ENCODE measurements at places on chromosomes 2 and 18.

- no peak for DNase-seq
These were observed 122.3 kb downstream of the HAUS1 start for GRCh38 chr18:46226461-46226860.

DNA sequence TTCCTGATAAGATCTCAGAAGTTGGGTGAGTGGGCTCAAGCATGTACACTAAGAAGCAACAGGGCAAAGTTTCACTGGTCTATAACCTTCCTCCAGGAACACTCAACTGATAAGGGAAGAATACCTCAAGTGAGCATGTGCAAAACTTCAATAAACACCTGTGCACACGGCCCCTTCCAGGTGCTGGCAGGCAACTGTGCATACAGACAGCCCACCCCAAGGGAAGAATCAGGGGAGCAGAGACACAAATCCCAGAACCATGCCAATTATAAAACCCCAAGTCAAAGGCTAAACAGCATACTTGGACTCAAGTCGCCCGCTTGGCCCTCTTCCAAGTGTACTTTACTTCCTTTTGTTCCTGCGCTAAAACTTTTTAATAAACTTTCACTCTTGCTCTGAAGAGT, 85.9 kb upstream of the RTN4 start:
- DNase-seq = no peak

- no peak for DNase-seq
These were observed 29.4 kb upstream of the FN1 start for GRCh38 chr2:215465256-215465655.

- peak; percentile 55 for DNase-seq
These were observed 5.3 kb upstream of the ASAP2 start for GRCh38 chr2:9201185-9201891.

DNA sequence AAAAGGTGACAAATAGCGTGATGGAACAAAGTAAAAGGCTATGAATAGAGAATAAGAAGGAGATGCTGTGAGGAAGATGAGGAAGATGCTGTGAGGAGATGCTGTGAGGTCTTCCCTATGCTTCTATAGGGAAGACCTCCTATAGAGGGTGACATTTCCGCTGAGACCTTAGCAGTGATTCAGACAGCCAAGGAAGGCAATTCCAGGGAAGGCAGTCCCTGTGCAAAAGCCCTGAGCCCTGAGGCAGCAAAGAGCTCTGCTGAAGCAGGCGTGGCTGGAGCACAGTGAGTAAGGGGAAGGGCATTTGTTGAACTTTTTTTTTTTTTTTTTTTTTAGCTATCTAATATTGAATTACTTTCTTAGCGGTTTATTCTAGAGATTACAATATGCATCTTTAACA, 142.7 kb upstream of the FOSL2 start:
- peak; percentile 31 for DNase-seq

GRCh38 chr2:171553858-171554257, 31.6 kb downstream of the CYBRD1 start:
- no peak for DNase-seq

DNA sequence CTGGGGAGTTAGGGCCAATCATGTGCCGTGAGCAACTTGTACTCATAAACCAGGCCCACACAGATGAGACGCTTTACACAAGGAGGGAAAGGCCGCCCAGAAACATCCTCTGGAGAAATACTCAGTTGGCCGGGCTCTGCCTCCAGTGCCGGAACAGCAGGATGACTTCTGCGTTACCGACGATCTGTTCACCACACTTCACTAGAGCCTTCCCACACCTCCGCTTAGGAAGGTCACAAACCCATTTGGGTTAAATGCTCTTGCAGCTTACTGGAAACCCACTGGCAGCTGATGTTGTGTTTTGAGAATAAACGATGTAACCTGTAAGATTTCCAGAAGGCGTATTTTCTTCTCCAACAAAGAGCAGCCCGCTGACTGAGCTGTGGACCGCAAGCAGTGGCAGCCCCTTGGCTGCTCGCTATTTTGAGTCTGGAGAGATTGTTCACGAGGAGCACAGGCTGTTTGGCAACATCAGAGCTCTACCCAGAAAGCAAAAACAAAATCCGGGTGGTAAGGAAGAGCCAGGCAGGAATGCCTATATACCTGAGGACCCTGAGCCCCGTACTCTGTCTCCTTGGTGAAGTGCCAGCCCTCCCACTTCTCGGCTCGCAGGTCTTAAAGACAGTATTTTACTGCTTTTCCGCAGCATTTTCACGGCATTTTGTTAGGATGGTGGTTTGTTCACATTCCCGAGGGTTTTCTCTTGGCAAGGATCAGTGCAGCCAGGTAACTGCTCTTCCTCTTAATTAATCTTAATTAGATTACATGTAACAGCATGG, 44.0 kb downstream of the COLEC12 start:
- no peak for DNase-seq

DNA sequence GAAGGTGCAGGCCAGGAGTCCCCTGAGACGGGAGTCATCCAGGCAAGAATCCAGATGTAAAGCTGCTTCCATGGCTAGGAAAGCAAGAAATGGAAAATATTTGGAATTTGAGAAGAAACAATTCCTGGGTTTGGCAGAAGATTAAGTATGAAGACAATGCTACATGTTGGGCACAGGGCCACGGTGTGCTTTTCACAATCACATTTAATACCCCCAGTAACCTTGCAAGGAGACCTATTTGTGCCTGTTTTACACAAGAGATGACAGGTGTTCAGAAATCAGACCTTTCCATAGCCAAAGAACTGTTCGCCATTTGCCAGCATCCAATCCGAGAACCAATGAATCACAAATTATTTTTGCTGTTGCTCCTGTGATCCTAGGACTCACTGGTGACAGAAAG, 50.5 kb downstream of the KCTD1 start:
- DNase-seq = peak; percentile 24
